ENCODE measurements at places on chromosomes 1 and 21.

DNA sequence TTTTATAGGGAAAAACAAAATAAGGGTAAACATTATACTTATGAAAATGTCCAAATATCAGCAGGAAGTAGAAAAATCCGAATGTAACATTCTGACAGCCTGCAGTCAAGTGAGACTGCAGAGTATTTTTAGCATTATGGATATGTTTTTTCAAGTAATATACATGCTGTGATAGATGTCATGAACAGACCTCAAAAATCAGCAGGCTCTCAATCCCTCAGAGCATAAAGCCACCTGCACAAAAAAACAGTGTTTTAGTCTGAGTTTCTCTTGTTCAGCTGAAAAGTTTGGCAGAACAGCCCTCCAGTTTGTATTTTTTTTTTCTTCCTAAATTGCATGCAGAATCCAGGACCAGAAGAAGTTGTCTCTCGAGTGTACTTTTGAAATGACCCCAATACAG, 219.1 kb upstream of the FMN2 start:
- no peak for DNase-seq

DNA sequence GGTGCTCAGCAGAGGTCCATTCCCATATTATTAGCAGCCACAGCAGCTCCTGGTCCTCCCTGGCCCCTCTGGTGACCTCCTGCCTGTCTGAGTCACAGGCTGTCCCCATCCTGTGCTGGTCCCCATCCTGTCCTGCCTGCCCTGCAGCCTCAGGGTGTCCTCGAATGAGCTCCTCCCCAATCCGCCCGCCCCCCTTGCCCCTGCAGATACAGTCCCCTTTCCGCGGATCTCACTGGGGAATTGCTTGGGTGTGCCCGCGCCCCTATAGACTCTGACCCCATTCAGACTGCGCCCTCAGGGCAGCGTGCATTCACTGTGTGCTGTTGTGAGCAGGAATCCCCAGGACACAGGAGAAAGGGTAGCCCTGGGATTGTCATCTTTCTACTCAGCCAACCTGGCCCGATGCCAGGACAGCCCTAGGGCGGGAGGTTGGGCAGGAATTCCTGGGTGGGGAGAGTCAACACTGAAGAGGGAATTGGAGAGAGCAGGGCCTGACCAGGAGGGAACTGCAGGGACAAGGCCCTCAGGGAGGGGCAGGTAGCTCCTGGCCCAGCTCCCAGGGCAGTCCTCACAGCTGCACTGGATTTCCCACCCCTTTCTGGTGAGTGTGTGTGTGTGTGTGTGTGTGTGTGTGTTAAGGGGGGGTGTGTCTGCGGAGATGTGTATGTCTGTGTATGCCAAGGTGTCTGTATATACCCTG, 1.1 kb upstream of the GUCA2A start:
- DNase-seq, result peak; percentile 82

- no peak for DNase-seq
Observed at GRCh38 chr1:162016631-162017030, 7.0 kb downstream of the OLFML2B start.

- no peak for DNase-seq
Observed at GRCh38 chr1:44924835-44925464, 61.4 kb downstream of the EIF2B3 start.

DNA sequence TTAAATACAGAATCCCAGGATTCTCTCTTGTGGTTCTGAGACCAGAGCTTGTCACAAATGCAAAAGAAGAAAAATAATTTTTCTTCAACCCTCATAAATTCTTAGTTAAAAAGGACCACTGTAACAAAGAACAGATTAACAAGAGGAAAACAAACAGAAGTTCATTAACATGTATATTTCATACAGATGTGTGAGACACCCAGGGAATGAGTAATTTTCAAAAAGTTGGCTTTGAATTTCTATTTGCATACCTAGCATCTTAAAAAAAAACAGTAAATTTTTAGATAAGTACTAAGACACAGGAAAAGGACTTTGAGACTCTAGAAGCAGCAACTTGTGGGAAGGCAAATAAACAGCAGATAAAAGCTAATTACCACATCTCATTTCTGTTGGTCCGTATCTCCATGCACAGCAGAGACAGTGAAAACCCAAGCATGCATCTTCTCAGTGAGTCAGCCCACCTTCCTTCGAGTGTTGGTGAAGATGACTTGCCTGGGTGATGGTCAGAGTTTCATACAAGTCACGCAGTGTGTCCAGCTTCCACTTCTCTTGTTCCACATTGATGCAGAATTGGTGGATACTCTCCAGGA, 399.9 kb upstream of the ADAMTS5 start:
- no peak for DNase-seq

- DNase-seq, result no peak
Observed at GRCh38 chr1:204487256-204487615, 7.4 kb downstream of the PIK3C2B start.

- DNase-seq, result no peak
Observed at GRCh38 chr1:30101016-30101415, 622.4 kb downstream of the MATN1 start.

DNA sequence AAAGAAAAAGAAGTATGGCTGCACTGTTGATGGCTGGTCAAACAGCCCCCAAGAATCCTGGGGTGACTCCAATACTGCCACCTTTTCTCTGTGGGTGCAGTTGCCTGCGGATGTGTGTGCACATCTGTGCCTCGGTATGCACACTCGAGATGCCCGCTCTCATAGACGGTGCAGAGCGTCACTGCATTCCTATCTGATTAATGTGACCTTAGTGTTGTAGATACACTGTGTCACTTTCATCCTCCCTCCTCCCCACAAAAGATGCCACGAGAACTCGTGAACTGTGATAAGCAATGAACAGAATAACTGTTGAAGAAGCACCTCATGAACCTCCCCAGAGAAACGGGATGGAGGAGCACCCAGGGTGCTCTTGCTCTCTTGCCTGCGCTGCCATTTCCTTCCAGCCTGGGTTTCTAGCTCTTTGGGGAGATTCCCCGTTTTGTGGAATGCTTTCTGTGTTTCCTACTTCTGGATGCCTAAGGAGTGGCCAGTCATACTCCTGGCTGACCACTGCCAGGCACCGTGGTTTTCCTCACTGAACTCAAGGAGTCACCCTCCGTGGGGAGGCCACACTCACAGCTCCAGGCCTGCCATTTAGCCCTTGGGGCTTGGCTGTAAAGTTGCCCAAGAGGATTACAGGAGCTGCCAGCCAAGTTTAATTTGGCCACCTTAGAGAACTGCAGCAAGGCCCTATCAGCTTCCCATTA, 32.0 kb downstream of the NTPCR start:
- no peak for DNase-seq

DNA sequence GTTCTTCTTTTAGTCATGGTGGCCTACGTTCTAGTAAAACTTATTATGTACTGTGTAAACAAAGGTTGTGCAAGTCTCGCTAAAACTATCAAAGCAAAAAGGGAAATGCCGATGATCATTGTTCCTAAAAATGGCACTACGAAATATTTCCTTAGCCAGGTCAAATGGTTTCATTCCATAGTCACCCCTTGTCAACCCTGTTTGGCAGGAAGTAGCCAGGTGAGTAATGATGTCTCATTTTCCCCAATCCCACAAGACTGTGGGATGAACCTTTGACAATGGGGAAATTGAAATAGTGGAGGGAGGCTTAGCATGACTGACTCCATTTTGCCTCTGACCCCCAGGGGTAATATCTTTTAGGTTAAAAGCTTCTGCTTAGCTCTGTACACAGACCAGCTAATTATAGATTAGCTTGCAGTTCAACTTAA, 5.6 kb upstream of the REN start:
- no peak for DNase-seq

GRCh38 chr1:65206836-65207235, 58.8 kb downstream of the AK4 start:
- no peak for DNase-seq

GRCh38 chr1:22115286-22115685, 27.6 kb downstream of the WNT4 start:
- no peak for DNase-seq

- DNase-seq, result no peak
Observed at GRCh38 chr1:48555271-48555670, 83.3 kb upstream of the SPATA6 start.

- no peak for DNase-seq
Observed at GRCh38 chr1:44724955-44725698, 5.8 kb downstream of the RNU5D-1 start.

GRCh38 chr1:233473549-233474204, 140.2 kb upstream of the KCNK1 start:
- DNase-seq, result no peak

DNA sequence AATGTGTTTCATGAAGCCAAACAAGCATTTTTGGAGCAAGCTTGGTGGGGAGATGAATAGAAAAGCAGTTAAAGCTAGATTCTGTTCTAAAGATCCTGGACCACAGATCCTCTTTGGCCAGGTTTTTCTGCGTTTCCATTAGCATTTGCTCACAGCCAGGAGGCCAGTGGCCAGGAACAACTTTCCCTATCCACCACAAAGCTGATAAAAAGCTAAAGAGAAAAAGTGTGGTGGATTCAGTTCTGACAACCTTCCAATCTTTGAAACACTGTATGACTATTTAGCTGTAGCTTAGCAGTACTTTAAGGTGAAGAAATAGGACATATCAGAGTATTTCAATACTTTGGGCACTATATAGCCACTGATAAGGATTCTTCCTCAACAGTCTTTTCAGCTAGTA, 3.0 kb upstream of the NEK7 start:
- DNase-seq, result no peak

DNA sequence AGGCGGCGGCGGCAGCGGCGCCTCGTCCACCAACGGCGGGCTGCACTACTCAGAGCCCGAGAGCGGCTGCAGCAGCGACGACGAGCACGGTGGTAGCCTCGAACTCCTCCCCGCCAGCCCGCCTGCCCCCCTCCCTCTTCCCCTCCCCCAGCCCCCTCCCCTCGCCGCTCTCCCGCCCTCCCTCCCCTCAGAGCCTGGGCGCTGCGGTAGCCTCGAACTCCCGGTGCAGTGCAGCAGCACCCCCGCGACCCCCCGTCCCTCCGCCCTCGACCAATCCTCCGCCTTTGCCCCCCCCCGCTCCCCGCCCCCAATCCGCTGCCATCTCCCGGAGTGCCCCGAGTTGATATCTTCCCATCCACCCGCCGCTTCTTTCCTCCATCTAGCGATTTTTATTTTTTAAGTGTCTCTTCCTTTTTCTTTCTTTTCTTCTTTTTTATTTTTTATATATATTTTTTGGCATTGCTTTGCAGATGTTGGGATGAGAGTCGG, 516 bp downstream of the RCOR3 start:
- peak; percentile 73 for DNase-seq

- peak; percentile 75 for DNase-seq
Observed at GRCh38 chr21:39079617-39080016, 103.6 kb downstream of the PSMG1 start.

- no peak for DNase-seq
Observed at GRCh38 chr1:96313216-96313615, 408.4 kb upstream of the PTBP2 start.

DNA sequence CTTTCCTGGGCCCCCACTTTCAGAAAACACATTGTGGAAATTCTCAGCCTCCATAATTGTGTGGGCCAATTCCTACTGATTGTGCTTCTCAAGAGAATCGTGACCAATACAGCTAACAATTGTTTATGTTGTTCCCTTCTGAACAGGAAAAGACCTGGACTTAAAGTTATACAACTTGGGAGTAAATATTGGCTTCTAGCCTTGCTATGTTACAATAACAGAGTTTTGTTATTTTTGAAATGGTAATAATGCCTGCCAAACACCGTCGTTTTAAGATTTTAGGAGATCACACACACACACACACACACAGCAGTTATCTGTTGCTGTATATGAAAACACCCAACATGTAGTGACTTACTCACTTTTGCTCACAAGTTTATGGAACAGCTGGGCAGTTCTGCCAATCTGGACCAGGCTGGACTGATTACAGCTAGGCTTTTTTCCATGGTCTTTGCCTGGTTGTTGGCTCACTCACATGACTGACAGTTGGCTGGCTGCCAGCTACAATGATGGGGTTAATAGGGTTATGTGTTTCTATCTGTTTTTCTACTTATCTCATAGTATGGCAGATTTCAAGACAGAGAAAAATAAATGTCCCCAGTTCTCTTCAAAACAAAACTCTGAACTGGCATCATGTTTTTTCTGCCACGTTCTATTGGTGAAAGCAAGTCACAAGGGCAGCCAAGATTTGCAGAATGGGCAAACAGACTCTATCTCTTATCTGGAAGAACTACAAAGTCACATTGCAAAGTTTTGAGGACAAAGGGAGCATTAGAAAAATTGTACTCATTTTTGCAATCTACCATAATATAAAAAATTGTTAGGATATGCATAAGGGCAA, 447.5 kb downstream of the NEGR1 start:
- DNase-seq, result peak; percentile 36

GRCh38 chr1:178048426-178048825, 45.5 kb upstream of the RASAL2 start:
- no peak for DNase-seq

DNA sequence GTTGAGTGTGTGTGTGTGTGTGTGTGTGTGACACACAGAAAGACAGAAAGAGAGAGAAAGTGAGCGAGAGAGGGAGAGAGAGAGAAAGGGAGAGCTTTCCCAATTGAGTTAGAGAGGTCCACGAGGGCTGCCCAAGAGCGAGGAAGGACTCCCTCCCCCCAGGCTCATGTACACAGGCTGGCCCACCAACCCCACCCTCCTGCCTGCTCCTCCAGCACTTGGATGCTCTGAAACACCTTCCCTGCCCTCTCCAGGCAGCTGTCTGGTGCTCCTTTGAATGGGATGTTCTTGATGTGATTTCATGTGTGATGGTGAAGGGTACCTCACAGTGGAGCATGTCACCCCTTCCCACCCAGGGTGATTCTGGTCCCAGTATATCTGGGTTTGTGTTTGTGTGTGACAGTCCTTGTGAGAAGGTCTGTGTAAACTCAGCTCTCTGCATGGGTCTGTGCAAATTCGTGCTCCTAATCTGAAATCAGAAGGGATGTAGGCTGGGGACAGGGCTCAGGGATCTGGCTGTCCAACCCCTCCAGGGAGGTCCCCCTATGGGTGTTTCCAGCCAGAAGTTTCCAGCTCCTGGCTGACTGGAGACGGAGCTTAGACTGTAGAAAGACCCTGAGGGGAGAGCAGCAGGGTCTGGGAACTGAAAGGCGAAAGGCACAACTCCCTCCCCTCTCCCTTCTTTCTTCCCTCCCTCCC, 6.8 kb upstream of the PEAR1 start:
- DNase-seq, result no peak

All from heart left ventricle (tissue), 16 donors.